ENCODE measurements at places on chromosomes 13 and 19.

GRCh38 chr13:98254513-98254912 lies 77.4 kb upstream of the RNF113B start:
- no peak overlapping the region for H3K4me3 ChIP-seq
- DNase-seq: no peak
- no peaks in the 10 kb centered on the region for H3K27me3 ChIP-seq
- H3K36me3 ChIP-seq: no peaks in the 10 kb centered on the region
- no peak overlapping the region for H3K27ac ChIP-seq

DNA sequence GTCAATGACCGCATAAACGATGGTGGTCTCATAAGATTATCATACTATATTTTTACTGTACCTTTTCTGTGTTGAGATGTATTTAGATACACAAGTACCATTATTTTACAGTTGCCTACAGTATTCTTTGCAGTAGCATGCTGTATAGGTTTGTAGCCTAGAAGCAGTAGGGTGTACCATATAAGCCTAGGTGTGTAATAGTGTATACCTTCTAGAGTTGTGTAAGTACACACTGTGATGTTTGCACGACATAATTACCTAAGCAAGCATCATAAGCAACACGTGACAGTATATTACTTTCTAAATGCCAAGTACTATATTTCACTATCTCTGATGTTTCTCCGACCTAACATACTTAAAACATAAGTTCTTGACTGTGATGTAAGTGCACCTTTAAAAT lies 2.7 kb downstream of the LPAR6 start:
- no peak for DNase-seq
- H3K27me3 ChIP-seq: no peaks in the 10 kb centered on the region
- H3K27ac ChIP-seq: no peak overlapping the region
- H3K36me3 ChIP-seq: no peaks in the 10 kb centered on the region

DNA sequence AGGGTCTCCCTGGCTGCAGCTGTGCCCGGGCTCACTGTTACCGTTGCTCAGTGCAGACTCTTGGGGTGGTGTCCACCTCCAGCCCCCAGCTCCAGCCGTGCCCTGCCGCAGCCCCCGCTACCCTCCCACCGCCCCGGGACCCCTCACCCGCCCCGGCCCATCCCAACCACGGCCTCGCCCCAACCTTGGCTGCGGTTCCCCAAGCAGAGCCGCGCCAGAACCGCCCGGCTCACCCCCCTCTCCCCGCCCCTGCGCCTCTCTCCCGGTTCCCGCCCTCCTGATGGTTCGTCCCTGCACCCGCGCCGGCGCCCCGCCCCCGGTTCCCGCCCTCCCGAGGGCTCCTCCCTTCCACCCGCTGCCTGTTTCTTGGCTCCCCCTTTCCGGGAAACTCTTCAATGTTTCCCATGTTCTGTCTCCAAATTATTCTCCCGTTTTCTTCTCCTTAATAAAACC lies 40.3 kb downstream of the ANKRD10 start:
- H3K27ac ChIP-seq: no peak overlapping the region
- DNase-seq: no peak
- no peaks in the 10 kb centered on the region for H3K27me3 ChIP-seq
- no peaks in the 10 kb centered on the region for H3K36me3 ChIP-seq
- peaks cover 14% of the 10 kb centered on the region for H3K4me1 ChIP-seq
- H3K4me3 ChIP-seq: peak overlapping the region; percentile 51

DNA sequence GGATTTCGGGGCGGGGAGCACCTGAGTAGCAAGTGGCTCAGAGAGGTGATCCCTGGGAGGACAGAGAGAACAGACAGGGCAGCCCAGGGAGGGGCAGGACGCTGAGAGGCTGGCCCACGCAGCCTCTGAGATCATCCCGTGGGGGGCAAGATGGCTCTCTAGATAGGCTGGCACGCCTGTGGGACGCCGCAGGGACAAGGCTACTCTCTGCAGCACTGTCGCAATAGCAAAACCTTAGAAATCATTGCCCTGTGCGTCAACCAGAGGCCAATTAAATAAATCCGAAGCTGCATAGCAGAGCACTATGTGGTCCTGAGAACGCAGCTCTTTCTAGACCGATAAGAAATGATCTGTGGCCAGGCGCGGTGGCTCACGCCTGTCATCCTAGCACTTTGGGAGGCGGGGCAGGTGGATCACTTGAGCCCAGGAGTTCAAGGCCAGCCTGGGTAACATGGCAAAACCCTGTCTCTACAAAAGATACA lies 5.1 kb downstream of the PEX11G start:
- H3K4me1 ChIP-seq: peaks cover 13% of the 10 kb centered on the region
- no peak for DNase-seq
- no peak overlapping the region for H3K4me3 ChIP-seq
- H3K27ac ChIP-seq: no peak overlapping the region
- H3K36me3 ChIP-seq: no peaks in the 10 kb centered on the region
- H3K27me3 ChIP-seq: no peaks in the 10 kb centered on the region

- H3K4me1 ChIP-seq: peaks cover 24% of the 10 kb centered on the region
- no peaks in the 10 kb centered on the region for H3K27me3 ChIP-seq
- no peaks in the 10 kb centered on the region for H3K36me3 ChIP-seq
- peak overlapping the region; percentile 68 for H3K27ac ChIP-seq
- peak overlapping the region; percentile 20 for H3K4me3 ChIP-seq
- peak; percentile 12 for DNase-seq
Measured at GRCh38 chr19:44847144-44848035, 1.3 kb downstream of the NECTIN2 start.

DNA sequence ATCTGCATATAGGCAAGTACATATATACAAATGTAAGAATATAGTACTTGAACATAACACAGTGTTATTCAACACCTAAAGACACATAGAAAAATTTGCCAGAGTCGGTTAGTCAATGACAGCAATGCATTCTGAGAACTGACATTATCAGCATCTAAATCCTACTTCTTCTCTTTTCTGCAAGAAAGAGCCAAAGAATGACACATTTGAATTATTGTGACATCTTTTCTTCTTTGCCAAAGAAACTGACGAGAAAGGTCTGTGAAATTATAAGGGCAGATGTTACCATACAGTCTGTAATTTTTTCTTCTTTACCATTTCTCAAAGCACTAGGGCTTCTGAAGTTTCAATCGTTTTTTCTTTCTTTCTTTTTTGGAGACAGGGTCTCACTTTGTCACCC lies 350.9 kb upstream of the NBEA start:
- H3K4me1 ChIP-seq: no peaks in the 10 kb centered on the region
- no peak overlapping the region for H3K27ac ChIP-seq
- no peaks in the 10 kb centered on the region for H3K27me3 ChIP-seq
- H3K4me3 ChIP-seq: no peak overlapping the region
- no peak for DNase-seq
- H3K36me3 ChIP-seq: no peaks in the 10 kb centered on the region

- H3K36me3 ChIP-seq: no peaks in the 10 kb centered on the region
- H3K4me3 ChIP-seq: no peak overlapping the region
- H3K27me3 ChIP-seq: no peaks in the 10 kb centered on the region
- no peak for DNase-seq
Measured at GRCh38 chr13:94335761-94336526, 143.5 kb downstream of the DCT start.

DNA sequence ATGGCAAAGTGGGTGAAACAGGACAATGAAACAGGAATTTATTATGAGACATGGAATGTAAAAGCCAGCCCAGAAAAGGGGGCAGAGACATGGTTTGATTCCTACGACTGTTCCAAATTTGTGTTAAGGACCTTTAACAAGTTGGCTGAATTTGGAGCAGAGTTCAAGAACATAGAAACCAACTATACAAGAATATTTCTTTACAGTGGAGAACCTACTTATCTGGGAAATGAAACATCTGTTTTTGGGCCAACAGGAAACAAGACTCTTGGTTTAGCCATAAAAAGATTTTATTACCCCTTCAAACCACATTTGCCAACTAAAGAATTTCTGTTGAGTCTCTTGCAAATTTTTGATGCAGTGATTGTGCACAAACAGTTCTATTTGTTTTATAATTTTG lies 8.6 kb downstream of the CLN5 start:
- H3K36me3 ChIP-seq: no peaks in the 10 kb centered on the region
- DNase-seq: no peak
- no peak overlapping the region for H3K27ac ChIP-seq
- H3K4me1 ChIP-seq: no peaks in the 10 kb centered on the region

DNA sequence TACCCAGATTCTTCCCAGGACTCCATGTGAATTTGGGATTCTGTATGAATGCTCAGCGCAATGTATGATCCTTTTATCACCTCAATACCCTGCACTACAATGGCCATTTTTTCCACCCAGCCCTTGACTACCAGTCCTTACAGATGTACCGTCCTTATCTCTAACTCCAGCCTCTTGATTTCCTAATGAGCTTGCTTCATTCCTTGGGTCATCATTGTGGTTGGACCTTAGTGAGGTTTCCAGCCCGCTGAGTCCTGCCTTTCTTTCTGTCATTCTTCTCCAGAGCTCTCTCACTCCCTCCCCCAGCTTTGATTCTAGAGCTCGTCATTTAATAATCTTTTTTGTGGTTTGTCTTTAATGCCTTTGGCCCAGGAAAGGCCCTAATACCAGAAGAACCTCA lies 438.5 kb downstream of the ZNF536 start:
- H3K27me3 ChIP-seq: no peaks in the 10 kb centered on the region
- no peak for DNase-seq
- H3K4me3 ChIP-seq: no peak overlapping the region
- no peaks in the 10 kb centered on the region for H3K36me3 ChIP-seq
- H3K4me1 ChIP-seq: no peaks in the 10 kb centered on the region

DNA sequence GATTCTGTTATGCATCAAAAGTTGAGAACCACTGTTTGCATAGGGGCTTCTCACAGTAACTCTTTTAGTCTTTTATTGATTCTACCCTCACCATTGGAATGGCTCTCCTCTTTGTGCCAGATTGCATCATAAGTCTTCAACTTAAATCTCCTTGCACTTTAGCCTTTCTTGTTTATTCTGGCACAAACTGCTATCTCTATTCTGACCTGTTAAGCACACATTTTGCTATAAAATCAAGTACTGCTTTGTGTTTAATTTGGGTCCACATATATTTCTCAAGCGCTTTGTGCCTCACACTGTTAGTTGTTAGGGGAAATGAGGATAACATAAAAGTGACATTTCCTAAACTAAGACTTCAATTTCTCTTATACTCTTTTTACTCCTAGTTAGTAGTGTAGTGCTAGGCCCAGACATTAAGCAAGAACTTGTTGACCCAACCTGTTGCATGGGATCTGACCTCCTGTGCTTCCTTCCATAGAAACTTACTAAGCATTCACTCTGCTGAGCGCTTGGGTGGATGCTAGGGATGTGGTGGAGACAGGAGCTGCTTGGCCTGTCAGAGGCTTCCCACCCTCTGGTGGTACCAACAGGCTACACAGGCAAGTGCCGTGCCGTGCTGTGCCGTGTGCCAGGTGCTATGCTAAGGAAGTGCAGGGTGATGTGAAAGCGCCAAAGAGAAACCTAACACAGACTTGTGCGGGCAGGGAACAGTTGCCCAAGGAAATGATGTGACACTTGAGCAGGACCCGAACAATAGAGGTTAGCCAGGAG lies 1.2 kb downstream of the UTP14C start:
- no peak overlapping the region for H3K4me3 ChIP-seq
- no peak for DNase-seq
- no peak overlapping the region for H3K27ac ChIP-seq
- peaks cover 4% of the 10 kb centered on the region for H3K4me1 ChIP-seq

DNA sequence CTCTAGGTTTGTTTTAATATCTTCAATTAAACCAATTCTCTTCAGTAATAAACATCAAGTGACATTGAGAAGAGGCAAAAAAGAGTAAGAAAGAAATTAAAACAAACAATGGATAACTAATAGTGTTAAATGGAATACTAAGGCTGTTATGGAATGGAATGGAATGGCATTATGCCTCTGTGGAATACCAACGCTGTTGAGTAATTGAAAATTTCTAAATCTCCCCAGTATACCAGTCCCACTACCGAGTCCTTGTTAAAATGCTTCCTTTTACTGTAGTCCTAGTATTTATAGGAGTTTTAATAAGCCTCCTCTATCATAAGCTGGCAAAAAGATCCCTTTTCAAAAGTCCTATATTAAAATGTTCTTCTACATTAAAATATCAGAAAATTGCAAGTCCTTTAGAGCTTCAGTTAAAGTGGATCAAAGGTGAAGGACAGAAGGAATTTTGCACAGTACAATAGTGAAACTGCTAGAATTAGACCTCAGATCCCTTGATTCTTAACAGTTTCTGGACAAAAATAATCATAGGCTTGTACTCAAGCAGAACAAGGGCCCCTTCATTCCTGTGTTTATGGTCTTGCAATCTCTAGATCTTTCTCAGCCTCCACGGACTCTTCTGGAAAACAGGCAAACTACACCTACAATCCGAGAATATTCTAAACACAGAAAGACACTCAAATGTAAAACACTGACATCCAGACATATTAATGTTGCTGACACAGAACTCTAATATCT lies 128.2 kb downstream of the PCDH9 start:
- H3K27ac ChIP-seq: no peak overlapping the region
- no peak overlapping the region for H3K4me3 ChIP-seq
- H3K27me3 ChIP-seq: no peaks in the 10 kb centered on the region
- DNase-seq: no peak

All from CD8-positive, alpha-beta memory T cell (primary cell).